ENCODE measurements at places on chromosomes 12 and 14. TPM values are rescaled to one million over a fixed set of nuclear protein-coding genes. Genes with fewer than 3 reads are reported as not detected.

The CD163L1 gene
- 0.59 TPM for total RNA-seq

The ERP27 gene
- total RNA-seq, result 25.0 TPM

The KCNJ8 gene
- total RNA-seq, result 15.6 TPM

The ACACB gene
- 42.4 TPM for total RNA-seq

The RDH16 gene
- 0.46 TPM for total RNA-seq

The ADAM21 gene
- total RNA-seq, result not detected

DNA sequence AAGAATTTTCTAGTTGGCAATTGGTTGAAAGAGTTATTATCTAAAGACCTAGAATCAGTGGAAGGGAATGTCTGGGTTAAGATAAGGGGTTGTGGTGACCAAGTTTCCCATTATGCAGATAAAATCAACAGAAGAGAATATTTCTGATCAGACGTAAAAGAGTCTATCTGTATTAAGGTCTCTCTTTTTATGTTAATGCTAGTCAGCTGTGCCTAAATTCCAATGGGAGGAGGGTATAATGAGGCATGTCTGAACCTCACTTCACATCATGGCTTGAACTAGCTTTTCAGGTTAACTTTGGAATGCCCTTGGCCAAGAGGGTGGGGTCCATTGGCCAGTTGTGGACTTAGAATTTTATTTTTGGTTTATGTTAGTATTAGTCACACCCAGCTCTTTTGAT, 34.3 kb upstream of the CHST11 start:
- no peaks in the 10 kb centered on the region for H3K36me3 ChIP-seq
- peaks cover 17% of the 10 kb centered on the region for H3K4me1 ChIP-seq
- no peaks in the 10 kb centered on the region for H3K27me3 ChIP-seq
- H3K4me3 ChIP-seq, result no peak overlapping the region
- no peak for DNase-seq

DNA sequence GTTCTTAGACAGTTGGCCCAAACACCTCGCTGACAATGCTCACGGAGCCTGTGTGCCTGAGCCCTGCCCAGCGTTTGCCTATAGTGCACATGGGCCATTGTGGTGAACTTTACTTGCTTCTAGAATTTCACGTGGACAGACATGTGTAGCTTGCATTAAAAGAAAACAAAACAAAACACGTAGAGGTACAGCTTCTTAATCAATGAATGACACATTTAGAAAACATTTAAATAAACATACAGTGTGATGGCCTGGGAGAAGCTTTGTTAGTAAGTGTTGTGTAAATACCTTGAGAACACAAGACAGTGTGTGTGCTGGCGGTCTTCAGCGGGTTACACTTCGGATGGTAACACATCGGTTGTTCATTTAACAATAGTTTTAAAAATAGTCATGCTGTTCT, 38.1 kb downstream of the SMOC1 start:
- no peaks in the 10 kb centered on the region for H3K27me3 ChIP-seq
- no peaks in the 10 kb centered on the region for H3K4me1 ChIP-seq
- no peak overlapping the region for H3K4me3 ChIP-seq
- H3K36me3 ChIP-seq, result no peaks in the 10 kb centered on the region
- no peak overlapping the region for H3K27ac ChIP-seq

DNA sequence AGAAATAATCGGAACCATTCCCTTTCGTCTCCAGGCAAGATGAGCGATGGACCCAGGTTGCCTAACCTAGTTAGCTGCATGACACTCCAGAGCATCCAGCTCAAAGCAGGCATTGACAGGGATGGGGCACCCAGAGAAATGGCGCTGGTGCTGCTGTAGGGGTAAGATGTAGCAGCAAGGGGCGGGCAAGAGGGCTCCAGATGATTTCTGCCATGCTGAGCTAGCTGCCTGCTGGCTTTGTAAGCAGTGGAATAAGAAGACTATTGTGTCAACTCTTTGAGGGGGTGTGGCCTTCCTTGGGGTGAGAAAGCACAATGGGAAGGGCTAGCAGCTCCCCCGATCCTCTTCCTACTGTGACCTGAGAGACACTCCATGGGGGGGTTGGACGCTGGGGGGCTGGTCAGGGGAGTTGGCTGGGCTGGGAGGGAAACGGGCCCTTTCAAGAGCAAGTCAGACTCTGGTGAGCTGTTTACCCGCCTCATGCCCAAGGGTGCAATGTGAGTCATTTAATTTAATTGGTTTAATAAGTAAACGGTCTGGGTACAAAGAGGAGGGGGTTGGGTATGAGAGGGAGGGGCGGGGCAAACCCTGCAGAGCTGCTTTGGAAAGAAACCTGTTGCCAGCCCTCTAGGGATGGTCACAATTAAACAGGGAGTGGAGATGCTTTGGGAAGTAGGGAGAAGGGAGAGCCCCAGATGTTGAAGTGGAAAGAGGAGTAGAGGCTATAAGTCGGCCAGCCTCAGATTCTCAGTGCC, 50.5 kb downstream of the B4GALNT3 start:
- H3K36me3 ChIP-seq, result no peaks in the 10 kb centered on the region
- no peak overlapping the region for H3K4me3 ChIP-seq
- DNase-seq, result no peak
- peak overlapping the region; percentile 59 for H3K27ac ChIP-seq

DNA sequence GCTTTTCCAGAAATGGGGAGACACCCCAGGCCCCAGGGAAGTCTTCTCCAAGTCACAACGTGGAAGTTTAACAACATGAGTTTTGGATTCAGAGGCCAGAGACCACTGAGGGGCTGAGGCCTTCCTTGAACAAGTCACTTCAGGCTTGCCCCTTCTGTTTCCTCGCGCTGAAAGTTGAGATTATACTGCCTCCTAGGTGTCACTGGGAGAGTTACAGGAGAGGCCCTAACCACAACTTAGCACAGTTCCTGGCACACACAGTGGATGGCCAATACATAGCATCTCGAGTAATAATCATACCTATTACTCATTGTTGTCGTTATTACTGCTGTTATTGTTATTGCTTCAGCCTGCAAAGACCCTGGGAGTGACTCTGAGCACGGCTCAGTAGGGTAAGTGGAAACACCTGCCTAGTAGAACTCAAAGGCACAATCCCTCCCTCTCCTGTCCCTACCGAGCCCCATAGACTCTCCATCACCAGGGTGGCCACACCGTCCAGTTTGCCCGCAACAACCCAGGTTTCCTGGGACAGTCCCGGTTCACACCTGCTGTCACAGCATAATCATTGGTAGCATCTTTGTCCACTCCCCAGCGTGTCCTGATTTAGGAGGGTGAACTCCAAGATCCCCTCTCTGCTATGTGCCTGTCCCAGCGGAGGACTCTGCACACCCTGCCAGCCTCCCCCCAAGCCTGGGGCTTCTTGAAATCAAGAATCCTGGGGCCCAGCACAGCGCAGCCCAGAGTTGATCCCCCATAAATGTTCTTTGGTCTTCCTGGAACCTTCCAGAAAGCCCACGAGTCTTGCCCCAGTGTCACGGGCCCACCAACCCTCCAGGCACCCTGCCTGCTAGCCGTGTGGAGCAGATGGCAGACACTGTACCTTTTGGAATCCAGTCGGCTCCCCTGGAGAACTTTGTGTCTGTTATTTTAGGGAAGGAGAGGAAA, 85.0 kb downstream of the SYNE3 start:
- H3K4me1 ChIP-seq, result no peaks in the 10 kb centered on the region
- H3K27ac ChIP-seq, result no peak overlapping the region
- H3K4me3 ChIP-seq, result no peak overlapping the region
- no peak for DNase-seq
- peaks cover 5% of the 10 kb centered on the region for H3K36me3 ChIP-seq
- no peaks in the 10 kb centered on the region for H3K27me3 ChIP-seq

DNA sequence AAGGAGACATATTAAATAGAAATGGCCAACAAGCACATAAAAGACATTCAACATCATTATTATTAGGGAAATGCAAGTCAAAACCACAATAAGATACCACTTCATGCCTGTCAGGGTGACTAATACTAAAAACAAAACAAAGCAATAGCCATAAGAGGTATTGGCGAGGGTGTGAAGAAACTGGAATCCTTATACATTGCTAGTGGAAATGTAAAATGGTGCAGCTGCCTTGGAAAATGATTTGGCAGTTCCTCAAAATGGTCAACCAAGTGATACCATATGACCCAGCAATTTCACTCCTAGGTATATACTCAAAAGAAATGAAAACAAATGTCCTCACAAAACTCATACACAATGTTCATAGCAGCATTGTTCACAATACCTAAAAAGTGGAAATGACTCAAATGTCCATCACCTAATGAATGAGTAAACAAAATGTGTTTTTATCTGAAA, 27.0 kb downstream of the GPR135 start:
- no peaks in the 10 kb centered on the region for H3K4me1 ChIP-seq
- no peak overlapping the region for H3K27ac ChIP-seq
- DNase-seq, result no peak

GRCh38 chr12:4809013-4809448, 88.8 kb downstream of the GALNT8 start:
- peaks cover 10% of the 10 kb centered on the region for H3K4me1 ChIP-seq
- H3K27ac ChIP-seq, result no peak overlapping the region
- peak overlapping the region; percentile 36 for H3K4me3 ChIP-seq

All from upper lobe of left lung (tissue), 6 donors.